Stimulated activated CD4-positive, alpha-beta T cell treated with anti-CD3 and anti-CD28 coated beads, Interleukin-4, amount 100 ng/mL, for 1 hour (primary cell): ENCODE measurements at places on chromosomes 4 and X.

DNA sequence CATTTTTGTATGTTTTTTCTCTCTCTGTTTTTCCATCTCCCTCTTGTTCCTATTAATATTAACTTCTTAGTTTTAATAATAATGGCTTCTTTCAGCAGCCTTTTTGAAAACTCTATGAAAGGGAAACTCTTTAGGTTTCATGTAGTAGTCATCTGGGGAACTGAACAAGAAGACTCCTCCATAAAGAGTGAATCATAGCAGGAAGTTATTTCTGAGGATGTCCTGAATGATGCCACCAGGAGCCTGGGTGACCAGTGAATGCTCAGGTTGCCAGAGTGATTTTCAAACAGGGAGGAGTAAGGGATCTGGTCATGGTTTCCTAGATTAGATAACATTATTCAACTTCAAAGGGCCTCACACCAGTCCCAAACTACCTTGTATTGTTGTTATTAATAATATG lies 212.8 kb upstream of the PDE5A start:
- no peak for DNase-seq

DNA sequence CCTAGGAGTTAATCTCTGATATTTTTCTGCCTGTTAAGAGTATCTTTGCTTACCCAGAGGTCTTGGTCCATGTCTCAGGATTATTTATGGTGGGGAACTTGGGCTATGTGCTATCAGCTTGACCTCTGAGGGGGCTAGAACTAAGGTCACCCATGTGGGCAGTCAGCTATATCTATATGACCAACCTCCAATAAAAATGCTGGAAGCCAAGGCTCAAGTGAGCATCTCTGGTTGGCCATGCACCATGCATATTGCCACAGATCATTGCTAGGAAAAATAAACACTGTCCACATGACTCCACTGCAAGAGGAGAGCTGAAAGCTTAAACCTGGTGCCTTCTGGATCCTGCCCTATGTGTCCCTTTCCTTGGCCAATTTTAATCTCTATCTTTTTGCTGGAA lies 196.5 kb upstream of the SLC7A11 start:
- no peak for DNase-seq

GRCh38 chr4:34718576-34719245 lies 1525.6 kb downstream of the ARAP2 start:
- DNase-seq = no peak

GRCh38 chr4:168221301-168221700 lies 97.3 kb downstream of the DDX60 start:
- DNase-seq = no peak

- DNase-seq = no peak
Observed at GRCh38 chr4:79603681-79604080, 195.7 kb upstream of the GK2 start.

DNA sequence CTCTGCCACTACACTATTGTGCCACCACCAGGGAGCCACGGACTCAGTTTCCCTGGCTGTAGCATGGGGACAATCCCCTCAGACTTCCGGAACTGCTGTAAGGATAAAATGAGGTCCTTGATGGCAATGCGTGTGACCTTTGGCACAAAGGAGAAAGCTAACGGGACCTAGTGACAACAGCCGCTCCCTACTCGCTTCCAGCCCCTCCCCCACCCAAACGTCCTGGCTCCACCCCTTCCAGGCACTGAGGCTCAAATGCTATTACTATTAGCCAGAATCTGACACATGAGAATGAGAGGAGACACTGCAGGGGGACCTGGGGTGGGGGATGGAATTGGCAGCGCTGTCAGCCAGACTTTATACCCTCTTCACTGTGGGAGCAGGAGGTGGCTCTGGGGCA lies 5.4 kb upstream of the DUSP9 start:
- DNase-seq = no peak

- DNase-seq = no peak
Observed at GRCh38 chrX:155886409-155886808, 5.3 kb downstream of the VAMP7 start.

GRCh38 chr4:147822128-147822527 lies 90.2 kb downstream of the ARHGAP10 start:
- no peak for DNase-seq

DNA sequence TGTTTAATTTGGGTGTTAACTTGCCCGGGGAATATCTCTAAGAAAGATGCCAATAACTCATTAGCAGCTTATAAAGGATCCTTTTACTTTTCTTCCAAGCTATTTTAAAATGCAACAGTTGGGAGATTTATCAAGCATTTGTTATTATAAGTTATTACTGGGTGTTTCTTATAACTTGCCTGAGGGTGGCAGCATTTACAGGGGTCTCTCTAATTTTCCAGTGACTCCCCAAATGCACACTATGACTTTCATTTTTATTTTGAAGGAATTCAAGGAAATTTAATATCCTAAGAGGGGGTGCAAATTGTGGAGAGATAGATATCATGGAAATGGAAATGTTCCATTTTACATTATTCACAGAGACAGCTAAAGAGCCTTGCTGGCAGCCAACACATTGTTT lies 138.0 kb downstream of the PDGFRA start:
- DNase-seq = no peak

- no peak for DNase-seq
Observed at GRCh38 chr4:172688534-172688933, 480.1 kb upstream of the GALNT7 start.

- DNase-seq = no peak
Observed at GRCh38 chr4:74499986-74500781, 55.2 kb downstream of the AREG start.

DNA sequence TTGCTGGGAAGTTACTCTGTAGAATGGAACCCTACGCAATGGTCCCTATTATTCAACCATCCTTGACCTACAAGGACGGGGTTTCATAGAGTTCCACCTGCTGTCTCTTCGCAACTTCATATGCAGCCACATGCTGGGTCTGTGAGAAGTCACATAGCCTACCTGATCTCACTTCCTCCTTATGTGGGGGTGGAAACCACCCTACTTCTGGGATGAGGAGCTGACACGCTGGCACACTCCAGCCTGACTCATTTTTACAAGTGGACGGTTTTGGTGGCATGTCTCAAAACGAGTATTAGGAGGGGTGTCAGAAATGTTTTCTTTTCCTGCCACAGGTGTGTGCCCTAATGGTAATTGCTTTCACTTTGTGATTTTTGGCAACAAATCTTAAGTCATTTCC lies 36.8 kb upstream of the ARSD start:
- no peak for DNase-seq
